ENCODE measurements at places on chromosomes 12 and 14.

GRCh38 chr12:77122236-77122635, 56.9 kb upstream of the E2F7 start:
- no peak for DNase-seq

DNA sequence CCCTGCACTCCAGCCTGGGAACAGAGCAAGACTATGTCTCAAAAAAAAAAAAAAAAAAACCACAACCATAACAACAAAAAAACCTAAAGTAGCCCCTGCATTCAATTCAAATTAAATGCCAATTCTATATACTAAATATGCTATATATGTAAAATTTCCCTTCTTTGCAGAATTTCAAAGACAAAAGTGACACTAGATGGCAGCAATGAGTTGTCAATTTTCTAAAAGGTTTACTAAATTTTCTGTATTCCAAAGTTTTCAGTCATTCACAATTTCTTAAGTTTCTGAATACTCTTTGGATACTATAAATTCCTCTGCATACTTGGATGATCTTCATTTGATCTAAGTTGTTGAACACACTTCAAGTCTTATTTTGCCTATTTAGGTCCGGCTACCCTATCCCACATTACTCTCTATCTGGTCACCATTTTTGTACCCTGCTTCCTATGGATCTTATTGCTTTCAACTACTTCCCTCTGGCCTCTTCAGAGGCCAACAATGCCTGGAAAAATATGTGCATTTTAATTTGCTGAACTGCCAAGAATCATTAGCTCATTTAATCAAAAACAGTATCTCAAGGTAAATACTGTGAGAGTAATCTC, 27.9 kb downstream of the HNRNPC start:
- DNase-seq: no peak

- DNase-seq: no peak
Observed at GRCh38 chr14:103628221-103628683, 759 bp upstream of the KLC1 start.

DNA sequence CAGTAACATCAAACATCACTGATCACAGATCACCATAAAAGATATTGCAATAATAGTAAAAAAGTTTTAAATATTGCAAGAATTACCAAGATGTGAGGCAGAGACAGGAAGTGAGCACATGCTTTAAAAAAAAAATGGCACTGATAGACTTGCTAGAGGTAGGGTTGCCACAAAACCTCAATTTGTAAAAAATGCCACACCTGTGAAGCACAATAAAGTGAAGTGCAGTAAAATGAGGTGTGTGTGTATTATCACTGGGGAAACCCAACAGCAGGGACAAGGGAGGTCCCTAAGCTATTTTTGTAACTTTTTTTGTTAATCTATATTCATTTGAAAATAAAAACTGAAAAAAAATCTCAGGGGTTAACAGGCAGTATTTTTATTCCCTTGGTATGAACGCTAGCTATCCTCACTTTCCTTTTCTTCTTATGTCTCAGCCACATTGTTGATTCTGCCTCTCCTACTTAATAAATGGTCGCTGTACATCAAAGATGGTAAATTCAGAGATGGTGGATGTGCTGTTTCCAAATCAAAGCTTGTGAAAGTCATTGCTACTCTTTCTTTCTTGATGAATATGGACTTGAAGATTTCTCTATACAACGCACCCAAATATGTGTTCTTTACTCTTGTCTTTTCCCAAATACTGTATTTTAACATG, 14.0 kb upstream of the KLRD1 start:
- no peak for DNase-seq

DNA sequence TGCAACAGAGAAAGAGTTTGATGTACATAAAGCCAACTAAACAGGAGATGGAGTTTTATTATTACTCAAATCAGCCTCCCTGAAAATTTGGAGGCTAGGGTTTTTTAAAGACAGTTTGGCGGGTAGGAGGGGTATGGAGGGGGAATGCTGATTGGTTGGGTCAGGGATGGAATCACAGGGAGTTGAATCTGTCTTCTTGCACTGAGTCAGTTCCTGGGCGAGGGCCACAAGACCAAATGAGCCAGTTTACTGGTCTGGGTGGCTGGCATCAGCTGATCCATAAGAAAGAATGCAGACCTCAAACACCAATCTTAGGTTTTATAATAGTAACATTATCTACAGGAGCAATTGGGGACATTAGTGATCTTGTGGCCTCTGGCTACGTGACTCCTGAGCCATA, 64.9 kb downstream of the RIN3 start:
- no peak for DNase-seq

DNA sequence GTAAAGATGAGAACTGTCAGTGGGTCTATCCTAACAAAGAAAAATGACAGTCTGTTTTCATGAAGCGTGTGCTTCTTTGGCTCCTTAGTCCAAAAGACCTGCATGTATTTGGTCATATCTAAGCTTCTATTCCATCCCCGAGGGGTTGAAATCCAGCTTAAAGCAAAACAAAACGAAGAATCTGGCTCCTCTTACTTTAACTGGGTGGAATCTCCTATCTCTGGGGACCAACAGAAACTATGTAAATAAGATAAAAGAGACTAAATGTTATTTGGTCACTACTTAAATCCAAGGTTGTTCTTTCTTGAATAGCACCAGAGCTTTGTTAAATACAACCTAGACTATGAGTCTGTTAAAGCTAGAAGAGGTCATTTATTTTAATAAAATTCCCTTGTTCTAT, 9.4 kb downstream of the IGF1 start:
- no peak for DNase-seq

GRCh38 chr14:61940666-61941420, 178.6 kb downstream of the SNAPC1 start:
- no peak for DNase-seq

GRCh38 chr12:510071-510825, 50.5 kb downstream of the B4GALNT3 start:
- DNase-seq: no peak

- no peak for DNase-seq
Observed at GRCh38 chr14:61187196-61187905, 93.8 kb downstream of the TMEM30B start.
